ENCODE measurements at places on chromosomes 7 and 10. TPM values are rescaled to one million over a fixed set of nuclear protein-coding genes. Genes with fewer than 3 reads are reported as not detected.

- H3K36me3 ChIP-seq: peaks cover 3% of the 10 kb centered on the region
- no peaks in the 10 kb centered on the region for H3K27me3 ChIP-seq
- no peak for DNase-seq
- H3K4me1 ChIP-seq: no peaks in the 10 kb centered on the region
- no peak overlapping the region for H3K4me3 ChIP-seq
These were observed 9.8 kb downstream of the DNAJB12 start for GRCh38 chr10:72344932-72345331.

DNA sequence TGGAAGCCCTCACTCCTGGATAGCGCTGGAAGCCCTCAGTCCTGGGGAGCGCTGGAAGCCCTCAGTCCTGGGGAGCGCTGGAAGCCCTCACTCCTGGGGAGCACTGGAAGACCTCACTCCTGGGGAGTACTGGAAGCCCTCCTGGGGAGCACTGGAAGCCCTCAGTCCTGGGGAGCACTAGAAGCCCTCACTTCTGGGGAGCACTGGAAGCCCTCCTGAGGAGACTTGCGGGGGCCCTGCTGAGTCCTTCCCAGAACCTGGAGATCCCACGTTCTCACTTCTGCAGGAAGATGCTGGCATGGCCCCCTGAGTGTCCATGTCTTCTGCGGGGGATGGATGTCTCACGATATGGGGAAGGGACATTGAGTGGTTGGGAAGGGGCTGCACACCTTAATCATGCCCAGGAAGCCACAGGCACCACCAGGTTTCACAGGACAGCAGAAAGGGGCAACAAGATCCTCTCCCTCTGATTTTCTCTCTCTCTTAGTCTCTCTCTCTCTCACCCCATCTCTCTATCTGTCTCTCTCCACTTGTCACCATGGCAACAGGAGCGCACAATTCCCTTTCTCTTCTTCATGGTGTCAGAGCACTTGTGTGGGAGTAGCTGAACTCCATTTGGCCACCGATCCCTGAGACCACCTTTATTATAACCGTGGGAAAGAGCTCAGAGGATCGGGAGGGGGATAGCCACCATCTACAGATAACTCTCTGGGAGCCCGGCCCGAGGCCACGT is 267.0 kb downstream of the TCERG1L start:
- no peak overlapping the region for H3K4me3 ChIP-seq
- peaks cover 8% of the 10 kb centered on the region for H3K27me3 ChIP-seq
- no peak overlapping the region for H3K27ac ChIP-seq
- H3K4me1 ChIP-seq: no peaks in the 10 kb centered on the region

PCDH15 gene
- 0.30 TPM for total RNA-seq

CPN1 gene
- not detected for total RNA-seq

GRCh38 chr7:20183086-20183485 is 34.1 kb downstream of the MACC1 start:
- DNase-seq: peak; percentile 24
- no peaks in the 10 kb centered on the region for H3K27me3 ChIP-seq

- DNase-seq: no peak
- H3K27me3 ChIP-seq: no peaks in the 10 kb centered on the region
- no peaks in the 10 kb centered on the region for H3K4me1 ChIP-seq
- no peaks in the 10 kb centered on the region for H3K36me3 ChIP-seq
These were observed 41.0 kb upstream of the AMPH start for GRCh38 chr7:38671911-38672905.

GRCh38 chr10:122624546-122624945 is 64.0 kb downstream of the DMBT1 start:
- no peak overlapping the region for H3K27ac ChIP-seq
- no peaks in the 10 kb centered on the region for H3K36me3 ChIP-seq
- H3K27me3 ChIP-seq: no peaks in the 10 kb centered on the region
- no peak for DNase-seq
- no peak overlapping the region for H3K4me3 ChIP-seq

GRCh38 chr10:83932245-83932644 is 207.1 kb upstream of the GHITM start:
- H3K36me3 ChIP-seq: no peaks in the 10 kb centered on the region
- no peaks in the 10 kb centered on the region for H3K4me1 ChIP-seq
- H3K27me3 ChIP-seq: no peaks in the 10 kb centered on the region
- no peak overlapping the region for H3K27ac ChIP-seq
- no peak overlapping the region for H3K4me3 ChIP-seq
- no peak for DNase-seq

DNA sequence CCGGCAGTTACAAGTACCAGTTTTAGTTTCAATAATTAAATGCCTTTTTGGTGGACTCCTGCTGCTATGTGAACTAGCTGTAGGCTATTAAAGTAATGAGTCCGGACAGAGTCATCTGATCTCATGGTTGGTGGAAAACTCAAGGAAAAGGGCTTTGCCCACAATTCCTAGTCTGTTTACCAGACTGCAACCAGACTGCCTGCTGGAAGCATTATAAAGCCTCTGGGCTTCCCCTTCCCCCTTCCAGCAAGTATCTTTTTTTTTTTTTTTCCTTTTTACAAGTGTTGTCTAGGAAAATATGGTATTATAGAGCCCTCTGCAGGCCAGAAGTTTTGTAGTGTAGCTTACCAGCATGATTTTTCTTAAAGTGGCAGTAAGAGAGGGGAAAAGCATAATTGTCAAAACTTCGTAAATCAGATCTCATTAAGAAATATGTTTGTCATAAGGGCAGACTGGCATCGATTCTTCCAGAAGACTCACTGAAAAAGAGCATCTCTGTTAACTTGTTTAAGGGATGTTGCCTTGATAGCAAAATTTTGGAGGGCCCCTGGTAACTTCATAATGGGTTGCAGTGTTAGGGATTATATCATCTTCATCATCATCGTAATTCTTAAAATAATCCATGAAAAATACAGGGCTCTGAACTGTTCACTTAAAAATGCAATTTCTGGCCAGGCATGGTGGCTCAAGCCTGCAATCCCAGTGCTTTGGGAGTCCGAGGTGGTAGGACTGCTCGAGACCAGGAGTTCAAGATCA is 181.3 kb downstream of the TAX1BP1 start:
- DNase-seq: peak; percentile 71
- no peak overlapping the region for H3K4me3 ChIP-seq
- no peaks in the 10 kb centered on the region for H3K27me3 ChIP-seq
- no peaks in the 10 kb centered on the region for H3K36me3 ChIP-seq
- H3K27ac ChIP-seq: no peak overlapping the region

TNS3 gene
- total RNA-seq: 8.0 TPM

DNA sequence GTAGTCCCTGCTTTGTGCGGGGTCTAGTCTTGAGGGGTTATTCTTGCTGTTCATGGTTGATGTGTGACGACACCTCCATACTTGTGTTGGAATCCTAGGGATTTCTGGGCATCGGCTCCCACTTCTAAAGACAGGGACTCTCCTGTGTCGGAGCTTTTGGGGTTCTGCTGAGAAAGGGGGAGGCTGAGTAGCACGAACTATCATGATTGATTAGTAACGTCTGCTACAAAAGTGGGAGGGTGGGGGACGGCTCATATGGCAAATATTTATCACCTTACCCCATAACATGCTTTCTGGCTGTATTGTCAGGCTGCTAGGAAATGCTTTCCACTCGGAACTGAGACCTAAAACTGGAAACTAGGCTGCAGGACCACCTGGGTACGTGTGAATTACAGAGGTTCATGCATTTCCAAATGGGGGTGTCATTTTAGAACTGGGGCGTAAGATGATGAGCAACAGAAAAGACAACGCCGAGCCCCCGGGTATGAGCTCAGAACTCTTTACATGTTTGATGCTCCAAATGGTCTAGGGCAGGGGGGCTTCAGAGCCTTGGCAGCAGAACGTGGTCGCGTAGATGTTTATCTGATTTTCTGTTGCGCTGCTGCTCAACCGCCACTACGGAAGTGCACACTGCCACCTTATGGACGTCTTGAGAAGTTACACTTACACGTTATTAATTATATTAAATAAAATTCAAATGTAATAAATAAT is 15.1 kb upstream of the NME8 start:
- H3K27ac ChIP-seq: no peak overlapping the region
- no peaks in the 10 kb centered on the region for H3K27me3 ChIP-seq
- no peaks in the 10 kb centered on the region for H3K36me3 ChIP-seq
- DNase-seq: peak; percentile 65
- no peaks in the 10 kb centered on the region for H3K4me1 ChIP-seq

- no peaks in the 10 kb centered on the region for H3K27me3 ChIP-seq
- H3K27ac ChIP-seq: no peak overlapping the region
- DNase-seq: peak; percentile 35
- H3K4me3 ChIP-seq: no peak overlapping the region
- no peaks in the 10 kb centered on the region for H3K36me3 ChIP-seq
These were observed 79.8 kb downstream of the EPDR1 start for GRCh38 chr7:38000272-38000671.

Data from cardiac muscle cell (in vitro differentiated cells and primary cell).